ENCODE measurements at places on chromosomes 2 and 18.

DNA sequence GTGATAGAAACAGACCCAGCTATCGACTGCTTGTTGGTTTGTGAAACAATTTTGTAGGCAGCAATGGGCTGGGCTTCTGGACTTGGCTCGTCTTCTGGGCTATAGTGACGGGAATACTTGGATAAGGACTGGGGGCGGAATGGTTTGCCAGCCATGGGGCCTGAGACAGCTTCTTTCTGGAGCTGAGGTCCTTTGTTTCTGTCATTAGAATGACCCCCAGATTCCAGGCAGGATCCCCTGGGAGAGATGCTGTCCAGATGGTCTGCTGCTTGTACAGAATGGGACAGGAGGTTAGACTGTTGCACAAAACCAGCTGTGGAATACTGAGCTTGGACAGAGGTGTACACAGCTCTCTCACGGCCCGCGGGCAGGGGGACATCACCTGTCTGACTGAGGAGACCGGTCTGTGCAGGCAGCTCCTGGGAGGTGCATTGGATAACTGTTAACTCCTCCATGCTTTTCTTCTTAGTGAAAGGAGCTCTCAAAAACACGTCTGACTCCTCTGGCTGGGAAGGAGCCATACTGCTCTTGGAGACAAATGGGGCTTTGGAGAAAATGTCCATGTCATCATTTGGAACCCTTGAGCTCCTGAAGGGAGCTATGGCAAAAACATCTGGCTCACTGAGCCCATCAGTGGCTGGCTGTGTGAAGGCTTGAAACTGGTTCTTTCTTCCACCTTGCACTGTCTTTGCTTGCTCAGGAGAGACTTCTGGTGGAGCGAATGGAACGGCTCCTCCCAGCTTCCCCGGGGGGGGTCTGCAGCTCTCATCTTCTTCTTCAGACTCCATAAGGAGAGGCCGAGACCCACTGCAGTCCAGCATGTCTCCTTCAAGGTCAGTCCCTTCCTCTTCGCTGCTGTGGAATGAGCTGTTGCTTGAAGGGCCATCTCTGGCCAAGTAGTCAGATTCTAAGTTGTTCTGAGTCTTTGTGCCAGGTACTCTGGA, 28.6 kb upstream of the NFU1 start:
- no peak for DNase-seq

- DNase-seq, result no peak
These were observed 363.2 kb upstream of the RND3 start for GRCh38 chr2:150850641-150851040.

DNA sequence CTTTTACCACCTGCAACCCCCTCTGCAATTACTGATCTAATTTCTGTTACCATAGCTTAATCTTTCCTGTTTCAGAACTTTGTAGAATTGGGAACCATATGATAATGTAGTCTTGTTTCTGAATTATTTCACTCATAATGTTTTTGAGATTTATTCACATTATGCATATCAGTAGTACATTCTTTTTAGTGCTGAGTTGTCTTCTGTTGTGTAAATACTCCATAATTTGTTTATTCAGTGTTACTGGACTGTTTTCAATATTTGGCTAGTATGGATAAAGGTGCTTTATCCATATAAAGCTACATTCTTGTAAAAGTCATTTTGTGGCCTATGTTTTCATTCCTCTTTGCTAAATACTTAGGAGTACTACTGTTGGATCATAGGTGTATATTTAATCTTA, 152.5 kb downstream of the TAF4B start:
- no peak for DNase-seq

GRCh38 chr2:105873721-105874120, 129.0 kb downstream of the NCK2 start:
- peak; percentile 86 for DNase-seq

DNA sequence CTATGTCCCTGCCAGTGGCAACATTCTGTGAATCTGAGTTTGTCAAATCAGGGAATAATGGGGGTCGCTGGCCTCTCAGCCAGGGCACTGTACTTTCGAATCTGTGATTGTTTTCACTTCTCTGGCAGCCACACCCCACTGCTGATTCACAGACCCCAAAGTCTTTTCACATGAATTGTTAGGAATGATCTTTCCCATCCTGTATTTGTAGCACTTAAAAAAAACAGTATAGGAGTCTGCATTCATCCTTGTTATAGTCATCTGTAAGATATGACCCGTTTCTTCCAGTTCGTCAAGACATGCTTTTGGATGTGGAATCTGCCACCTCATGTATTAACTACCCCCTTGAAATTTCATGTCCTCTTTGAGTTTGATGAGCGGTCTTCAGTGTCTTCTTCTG, 928 bp downstream of the NAGK start:
- DNase-seq, result no peak

DNA sequence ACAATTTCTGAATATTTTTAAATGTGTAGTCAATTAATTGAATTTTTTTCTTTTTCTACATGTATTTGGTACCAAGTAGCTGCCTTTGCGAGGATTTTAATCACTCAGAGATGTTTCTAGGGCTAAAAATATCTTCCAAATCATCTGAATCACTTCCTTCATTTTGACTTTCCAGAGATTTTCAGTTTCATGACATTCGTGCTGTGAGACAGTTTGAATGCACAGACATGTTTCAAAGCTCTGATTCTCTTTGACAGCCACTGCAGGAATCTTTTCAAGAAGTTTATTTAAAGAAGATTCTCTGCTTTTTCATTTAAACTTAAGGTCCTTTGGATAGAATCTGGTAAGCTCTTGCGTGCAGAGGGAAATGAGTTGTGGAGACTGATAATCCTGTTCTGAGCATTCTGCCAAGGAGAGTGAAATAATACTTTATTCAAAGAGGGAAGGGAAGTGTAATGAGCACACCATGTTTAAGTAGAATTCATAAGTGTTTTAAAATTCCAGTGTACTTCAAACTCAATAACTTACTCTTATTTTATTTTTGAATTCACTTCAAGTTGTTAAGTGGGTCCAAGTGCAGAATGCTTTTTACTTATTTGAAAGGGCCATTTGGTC, 9.7 kb downstream of the CYBRD1 start:
- no peak for DNase-seq

DNA sequence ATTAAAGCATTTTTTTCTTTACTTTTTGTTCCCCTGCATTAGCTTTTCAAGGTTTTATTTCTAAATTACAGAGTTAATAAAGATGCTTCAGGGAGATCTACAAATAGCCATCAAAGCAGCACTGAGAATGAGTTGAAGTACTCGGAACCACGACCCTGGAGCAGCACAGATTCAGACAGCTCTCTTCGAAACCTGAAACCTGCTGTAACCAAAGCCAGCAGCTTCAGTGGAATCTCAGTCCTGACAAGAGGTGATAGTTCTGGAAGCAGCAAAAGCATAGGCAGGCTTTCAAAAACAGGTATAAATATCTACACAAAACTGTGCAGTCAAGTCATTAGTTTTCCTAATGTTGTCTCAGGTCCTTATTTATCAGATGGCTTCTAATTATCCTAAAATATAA, 102.8 kb upstream of the UBXN4 start:
- DNase-seq, result no peak

DNA sequence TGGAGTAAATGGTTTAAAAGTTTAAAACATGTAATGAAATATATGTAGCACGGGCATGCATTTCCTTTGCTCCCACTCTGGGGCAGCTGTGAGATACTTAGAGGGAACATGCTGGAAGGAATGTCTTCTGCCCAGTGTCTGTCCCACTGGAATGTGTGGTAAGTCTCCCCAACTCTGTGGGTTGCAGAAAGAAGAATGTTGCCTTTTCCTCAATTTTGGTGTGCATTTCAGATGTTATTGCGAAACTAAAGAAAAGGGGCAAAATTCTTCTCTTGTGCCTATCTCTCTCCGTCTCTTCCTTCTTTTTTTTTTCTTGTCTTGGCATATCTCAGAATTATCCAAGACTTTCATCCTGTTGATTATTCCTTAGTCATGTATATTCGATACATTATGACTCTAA, 201.1 kb downstream of the SH3RF3 start:
- no peak for DNase-seq

- DNase-seq, result no peak
These were observed 336.7 kb downstream of the LPIN1 start for GRCh38 chr2:12083081-12083581.

GRCh38 chr18:10377956-10378355, 76.5 kb upstream of the APCDD1 start:
- no peak for DNase-seq

DNA sequence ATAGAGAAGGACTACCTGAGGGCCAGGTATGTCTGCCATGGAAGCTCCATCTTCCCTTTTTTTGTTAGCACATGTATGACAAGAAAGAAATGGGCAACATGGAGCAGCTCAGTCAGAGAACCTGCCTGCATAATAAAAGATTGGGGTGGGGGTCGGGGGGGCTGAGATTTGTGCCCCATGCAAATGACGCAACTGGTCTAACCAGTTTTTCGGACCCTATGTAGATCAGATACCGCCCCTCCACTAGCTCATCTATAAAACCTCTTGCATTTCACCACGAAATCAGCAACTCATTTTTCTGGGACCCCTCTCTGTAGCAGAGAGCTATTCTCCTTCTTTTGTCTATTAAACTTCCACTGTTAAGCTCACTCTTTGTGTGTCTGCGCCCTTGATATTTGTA, 657.2 kb downstream of the ERBB4 start:
- DNase-seq, result no peak

GRCh38 chr2:28606986-28607441, 111.2 kb downstream of the PLB1 start:
- no peak for DNase-seq

DNA sequence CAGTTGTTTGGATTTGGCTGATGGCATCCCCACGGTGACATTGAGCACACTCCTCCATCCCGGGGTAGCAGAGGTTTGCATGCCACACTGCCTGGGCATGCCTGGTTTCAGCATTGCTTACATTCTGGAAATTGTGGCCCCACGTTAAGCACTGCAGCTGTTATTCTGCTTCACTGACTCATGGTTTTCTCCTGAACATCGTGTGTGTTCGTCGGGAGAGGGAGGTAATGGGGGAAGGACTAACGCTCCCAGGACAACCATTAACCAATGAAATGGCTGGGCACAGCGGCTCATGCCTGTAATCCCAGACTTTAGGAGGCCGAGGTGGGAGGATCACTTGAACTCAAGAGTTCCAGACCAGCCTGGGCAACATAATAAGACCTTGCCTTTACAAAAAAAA, 28.2 kb upstream of the YWHAQ start:
- no peak for DNase-seq

DNA sequence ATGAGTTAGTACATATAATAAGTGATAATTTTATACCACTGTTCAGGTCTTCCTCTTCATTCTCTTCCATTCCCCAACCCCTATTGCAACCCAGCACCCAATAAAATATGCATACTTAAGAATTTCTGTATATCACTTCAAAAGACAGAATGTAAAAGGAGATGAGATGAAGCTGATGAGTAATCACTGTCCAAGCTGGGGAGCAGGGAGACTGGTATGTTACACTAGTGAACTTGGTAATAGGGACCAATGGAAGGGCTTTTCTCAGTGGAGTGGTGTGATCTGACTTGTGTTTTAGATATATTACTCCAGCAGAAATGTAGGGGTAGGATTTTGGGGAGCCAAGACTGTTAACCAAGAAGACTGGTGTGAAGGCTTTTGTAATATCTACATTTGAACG, 18.0 kb upstream of the ARHGAP28 start:
- DNase-seq, result no peak

- DNase-seq, result no peak
These were observed 1110.8 kb downstream of the CBLN2 start for GRCh38 chr18:71433373-71433772.

DNA sequence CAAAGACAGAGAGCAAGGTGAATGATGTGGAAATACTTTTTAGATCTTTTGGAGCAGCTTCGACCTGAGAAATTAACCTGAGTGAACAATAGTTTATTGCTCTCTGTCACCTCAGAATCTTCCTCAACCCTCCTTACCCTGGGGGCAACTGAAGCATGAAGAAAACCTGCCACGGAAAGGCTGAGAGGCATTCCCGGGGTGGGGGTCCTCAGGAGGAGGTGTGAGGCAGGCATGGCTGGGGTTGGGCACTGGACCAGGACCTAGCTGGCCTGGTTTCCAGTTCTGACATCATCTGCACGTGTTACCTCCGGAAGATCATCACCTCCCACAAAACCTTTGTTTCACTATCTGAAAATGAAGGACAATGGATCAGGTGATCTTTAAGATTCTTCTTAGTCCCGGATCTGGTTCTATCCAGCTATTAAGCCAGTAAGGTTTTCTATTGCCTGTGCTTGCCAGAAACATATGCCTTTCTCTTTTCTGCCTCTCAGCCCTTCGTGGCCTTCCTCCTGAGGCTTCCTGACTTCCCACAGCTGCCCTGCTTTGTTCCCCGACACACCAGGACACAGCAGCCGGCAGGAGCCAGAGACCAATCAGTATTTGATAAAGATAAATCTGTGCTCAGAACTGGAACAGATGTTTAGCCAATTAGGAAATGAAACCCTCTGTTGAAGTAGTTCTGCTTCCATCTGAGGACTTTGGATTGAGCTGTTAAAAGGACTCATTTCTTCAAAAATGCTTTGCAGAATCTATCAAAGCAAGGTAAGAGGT, 232.5 kb downstream of the TDRD15 start:
- no peak for DNase-seq

DNA sequence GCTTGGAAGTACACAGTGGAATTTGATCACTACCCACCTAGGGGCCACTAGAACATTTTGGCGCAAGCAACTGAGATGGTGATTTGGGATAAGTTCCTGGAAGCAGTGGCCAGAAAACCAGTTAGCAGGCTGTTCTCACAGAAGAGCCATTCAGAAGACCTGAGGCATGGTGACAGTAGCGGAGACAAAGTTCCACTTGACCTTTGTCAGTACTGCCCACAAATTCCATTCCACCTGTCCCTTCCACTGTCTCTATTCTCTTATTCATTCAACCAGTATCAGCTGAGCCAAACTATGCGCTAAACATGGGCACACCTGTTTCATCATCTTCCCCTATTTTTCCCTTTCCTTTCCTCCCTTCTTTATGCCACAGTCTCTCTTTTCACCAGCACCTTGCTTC, 59.2 kb upstream of the PPP1CB start:
- DNase-seq, result no peak

GRCh38 chr18:61774846-61775245, 118.0 kb downstream of the RNF152 start:
- no peak for DNase-seq

GRCh38 chr2:101150306-101151145, 656 bp downstream of the TBC1D8 start:
- peak; percentile 22 for DNase-seq

DNA sequence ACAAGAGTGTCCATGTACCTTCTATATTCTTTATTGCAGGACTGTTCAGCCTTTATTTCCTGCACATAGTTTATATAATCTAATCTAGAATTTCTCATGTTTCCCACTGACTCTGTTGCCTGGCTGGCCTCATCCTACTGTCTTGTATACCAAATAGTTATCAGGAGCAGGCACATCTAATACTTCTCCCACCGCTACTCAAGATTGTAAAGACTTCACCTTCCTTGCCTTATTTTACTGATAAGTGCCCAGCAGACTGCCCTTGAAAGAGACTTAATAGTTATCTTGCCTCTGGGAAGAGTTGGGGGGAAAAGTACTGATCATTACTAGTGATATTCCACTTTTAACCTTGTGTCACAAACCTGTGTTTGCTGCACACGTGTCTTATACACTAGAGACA, 26.1 kb upstream of the AAK1 start:
- no peak for DNase-seq

- DNase-seq, result no peak
These were observed 53.4 kb downstream of the DNER start for GRCh38 chr2:229660951-229661350.

Measured in activated naive CD8-positive, alpha-beta T cell treated with anti-CD3 and anti-CD28 coated beads for 36 hours (primary cell).